Activated CD8-positive, alpha-beta memory T cell treated with anti-CD3 and anti-CD28 coated beads, Interleukin-2, amount 10 ng/mL, durations not matched to agents 7 days and 5 days (primary cell): ENCODE measurements at places on chromosomes 5 and 9. TPM values are rescaled to one million over a fixed set of nuclear protein-coding genes. Genes with fewer than 3 reads are reported as not detected.

INSL6 gene
- total RNA-seq, result not detected

PARP8 gene
- total RNA-seq, result 79.8 TPM

IFNA2 gene
- total RNA-seq, result not detected

ARL14EPL gene
- not detected for total RNA-seq

GRXCR2 gene
- total RNA-seq, result not detected

PRLR gene
- total RNA-seq, result 0.14 TPM

CAMK2A gene
- total RNA-seq, result not detected

PHF24 gene
- not detected for total RNA-seq

ISOC1 gene
- 15.5 TPM for total RNA-seq

PSD2 gene
- total RNA-seq, result not detected

CEL gene
- 1.7 TPM for total RNA-seq

EFCAB9 gene
- total RNA-seq, result not detected

DNA sequence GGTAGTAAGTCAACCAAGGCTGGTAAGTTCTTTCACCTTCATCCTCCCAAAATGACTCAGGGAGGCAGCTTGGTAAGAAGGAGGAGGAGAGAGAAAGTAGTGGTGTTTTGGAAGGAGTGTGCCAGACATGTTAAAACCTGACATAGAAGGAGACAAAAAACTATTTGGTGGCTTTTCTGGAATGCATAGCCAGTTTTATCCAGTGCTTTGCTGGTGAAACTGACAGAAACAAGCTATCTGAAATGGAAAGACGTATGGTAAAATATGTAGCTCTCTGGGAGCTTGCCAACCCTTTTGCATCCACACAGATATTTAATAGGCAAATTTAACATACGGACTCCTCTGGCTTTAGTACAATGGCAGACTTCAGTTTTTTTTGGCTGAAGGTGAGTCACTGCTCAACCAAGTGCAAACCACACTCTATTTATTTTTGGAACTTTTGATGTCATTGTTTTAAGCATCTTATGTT, 45.4 kb downstream of the RAB14 start:
- DNase-seq, result peak; percentile 49

DNA sequence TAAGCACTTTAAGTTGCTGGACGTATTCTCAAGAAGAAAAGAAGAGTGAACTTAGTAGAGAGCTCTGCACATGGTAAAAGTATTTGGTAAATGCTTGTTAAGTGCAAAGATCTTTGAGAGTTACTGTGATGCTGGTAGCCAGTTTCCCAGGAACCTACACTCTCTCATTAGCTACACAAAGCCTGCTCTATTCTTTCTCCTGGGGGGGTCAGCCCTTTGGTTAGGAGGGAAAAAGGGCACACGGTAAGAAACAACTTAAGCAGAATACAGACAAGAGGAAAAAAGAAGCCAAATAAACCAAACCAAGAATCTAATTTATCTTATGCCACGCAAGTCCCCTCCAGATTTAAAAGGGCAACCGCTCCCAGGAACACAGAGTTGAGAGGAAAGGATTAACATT, 1100.1 kb upstream of the CDH10 start:
- DNase-seq, result no peak

DNA sequence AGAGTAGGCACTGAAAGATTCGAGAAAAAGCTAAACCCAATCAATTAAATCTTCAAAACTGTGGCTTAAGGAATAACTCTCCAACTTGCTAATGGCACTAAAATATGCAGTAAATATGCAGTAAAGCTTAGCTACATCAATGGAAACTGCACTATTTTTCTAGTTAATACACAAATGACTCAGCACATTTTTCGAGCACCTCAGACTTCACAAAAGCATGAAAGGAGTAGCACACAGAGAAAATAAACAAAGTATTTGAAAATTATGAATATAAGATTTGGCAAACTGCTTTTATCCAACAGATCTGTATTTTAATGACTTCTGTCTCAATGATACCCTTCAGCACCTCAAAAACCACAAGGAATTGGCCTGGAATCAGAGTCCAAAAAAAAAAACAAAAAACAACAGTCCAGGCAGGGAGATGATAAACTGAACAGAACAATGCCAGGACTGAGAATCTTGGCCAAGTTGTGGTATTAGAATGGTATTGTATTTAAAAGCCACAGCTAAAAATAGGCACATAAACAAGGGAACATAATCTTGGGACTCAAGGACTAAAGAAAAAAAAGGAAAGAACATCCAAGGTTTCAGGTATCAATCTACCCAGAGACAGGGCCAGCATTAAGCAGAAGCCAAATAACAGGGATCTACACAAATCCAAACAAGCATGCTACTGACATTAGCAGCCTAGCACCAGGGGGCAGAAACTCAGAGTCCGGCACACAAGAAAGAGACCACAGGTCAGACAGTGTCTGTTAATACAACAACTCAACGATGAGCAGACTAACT, 21.4 kb downstream of the TMEM245 start:
- DNase-seq, result no peak

DNA sequence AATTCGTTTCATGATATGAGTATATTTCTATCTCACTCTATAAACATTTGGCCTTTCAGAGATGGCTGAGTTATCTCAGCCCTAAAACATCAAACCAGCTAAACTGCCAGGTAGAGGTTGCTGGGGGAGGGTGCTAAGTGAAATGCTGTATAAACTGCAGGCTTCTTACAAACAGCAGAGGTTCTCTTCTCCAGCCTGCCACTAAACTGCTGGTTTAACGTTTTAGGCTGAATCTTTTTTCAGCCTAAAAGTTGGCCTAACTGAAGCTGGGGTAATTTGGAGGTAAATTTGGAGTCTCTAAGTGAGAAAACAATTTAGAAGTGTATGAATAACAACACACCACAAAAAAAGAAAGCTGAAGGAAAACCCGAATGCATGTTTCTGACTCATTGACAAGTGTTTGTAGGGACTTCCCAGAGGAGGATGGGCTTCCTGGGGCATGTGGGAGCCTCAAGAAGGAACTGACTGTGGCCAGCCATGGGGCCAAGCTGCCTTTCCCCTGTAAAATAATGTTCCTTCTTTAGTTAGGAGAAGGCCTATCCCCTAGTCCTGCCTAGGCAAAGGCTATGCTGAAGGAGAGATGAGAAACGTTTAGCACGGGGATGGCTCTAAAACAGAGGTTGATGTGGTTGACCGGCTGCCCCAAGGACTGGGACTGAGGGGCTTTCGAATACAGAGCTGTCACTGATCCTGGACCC, 44.3 kb downstream of the SLC28A3 start:
- peak; percentile 46 for DNase-seq

GRCh38 chr5:22352493-22352892, 500.7 kb downstream of the CDH12 start:
- DNase-seq, result no peak

DNA sequence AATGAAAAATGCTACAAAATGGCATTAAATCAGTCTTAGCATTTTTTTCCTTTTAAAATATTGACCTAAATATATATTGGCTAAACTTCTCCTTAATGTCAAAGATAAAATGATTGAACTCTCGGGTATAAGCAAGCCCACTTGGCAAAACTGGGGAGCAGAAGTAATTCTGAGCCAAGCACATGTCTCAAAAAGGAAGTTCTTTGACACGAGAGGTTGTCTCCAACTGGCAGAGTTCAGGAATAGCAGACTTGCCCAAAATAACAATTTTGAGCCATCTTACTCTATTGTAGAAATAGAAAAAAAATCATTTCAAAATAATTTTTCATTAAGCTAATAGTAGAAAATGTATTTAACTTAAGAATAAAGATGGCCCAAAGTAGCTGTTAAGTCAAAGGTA, 10.4 kb upstream of the MLLT3 start:
- no peak for DNase-seq

GRCh38 chr5:178106556-178107239, 6.6 kb upstream of the N4BP3 start:
- no peak for DNase-seq

DNA sequence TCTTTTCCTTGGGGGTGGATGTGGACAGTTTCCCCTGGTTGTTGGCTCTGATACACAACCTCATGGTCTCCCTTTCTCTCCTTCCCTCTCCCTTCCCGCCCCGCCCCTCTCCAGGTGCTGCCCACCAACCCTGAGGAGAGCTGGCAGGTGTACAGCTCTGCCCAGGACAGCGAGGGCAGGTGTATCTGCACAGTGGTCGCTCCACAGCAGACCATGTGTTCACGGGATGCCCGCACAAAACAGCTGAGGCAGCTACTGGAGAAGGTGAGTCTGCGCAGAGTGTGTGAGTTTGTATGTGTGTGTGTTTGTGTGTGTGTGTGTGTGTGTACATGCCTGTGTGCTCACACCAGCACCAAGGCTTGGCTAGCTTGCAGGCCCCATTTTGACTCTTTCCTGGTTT, 2.6 kb downstream of the OLFM1 start:
- DNase-seq, result no peak

DNA sequence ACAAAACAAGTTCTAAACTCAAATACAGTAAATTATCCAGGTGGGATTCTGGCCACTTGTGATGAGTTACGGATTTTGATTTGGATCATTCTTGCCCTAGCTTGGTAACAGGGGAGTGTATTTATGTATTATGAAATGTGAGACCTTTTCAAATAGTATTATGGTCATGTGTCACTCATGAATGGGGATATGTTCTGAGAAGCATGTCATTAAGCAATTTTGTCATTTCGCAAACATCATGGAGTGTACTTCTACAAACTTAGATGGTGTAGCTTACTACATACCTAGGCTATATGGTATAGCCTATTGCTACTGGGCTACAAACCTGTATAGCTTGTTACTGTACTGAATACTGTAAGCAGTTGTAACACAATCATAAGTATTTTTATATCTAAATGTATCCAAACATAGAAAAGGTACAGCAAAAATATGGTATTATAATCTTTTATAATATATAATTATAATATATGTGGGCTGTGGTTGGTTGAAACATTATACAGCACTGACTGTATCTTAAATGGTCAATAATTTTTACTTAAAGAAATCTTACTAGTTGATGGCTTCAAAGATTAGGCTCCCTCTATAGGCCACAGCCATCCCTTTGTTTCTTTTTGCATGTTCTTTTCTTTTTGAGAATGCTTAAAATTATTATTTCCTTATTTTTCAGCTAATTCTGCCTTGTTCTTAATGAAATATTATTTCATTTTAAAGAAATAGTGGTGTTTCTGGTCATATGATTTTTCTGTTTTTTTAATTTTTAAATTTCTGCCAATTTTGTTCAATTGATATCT, 128.4 kb downstream of the MAST4 start:
- no peak for DNase-seq

GRCh38 chr5:123138774-123139173, 49.7 kb downstream of the PRDM6 start:
- no peak for DNase-seq

DNA sequence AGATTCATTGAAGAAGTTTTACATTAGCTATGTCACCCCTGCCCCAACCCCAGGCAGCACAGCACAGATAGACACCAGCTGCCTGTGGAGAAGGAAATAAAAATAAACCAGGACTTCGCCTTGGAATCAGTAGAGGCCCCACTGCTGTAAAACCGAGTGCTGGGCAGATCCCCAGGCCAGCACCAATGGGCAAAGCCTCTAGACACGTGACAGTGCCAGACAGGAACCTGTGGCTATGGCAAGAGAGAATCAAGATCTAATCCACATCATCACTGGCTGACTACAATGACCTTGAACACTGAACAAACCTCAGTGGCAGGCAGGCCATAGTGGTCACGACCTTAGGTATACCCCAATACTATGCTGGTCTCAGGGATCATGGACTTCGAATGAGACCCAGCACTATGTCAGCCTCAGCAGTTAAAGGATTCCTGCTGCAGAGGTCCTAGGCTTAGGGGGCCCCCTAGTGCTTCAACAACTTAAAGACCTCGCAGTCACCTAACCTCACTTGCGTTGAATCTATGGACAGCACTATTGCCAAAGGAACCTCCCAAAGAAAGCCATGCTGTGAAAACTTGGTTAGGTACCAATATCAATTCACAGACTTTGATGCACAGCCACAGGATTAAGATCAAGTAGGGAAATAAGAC, 2118.6 kb upstream of the C9orf72 start:
- no peak for DNase-seq

DNA sequence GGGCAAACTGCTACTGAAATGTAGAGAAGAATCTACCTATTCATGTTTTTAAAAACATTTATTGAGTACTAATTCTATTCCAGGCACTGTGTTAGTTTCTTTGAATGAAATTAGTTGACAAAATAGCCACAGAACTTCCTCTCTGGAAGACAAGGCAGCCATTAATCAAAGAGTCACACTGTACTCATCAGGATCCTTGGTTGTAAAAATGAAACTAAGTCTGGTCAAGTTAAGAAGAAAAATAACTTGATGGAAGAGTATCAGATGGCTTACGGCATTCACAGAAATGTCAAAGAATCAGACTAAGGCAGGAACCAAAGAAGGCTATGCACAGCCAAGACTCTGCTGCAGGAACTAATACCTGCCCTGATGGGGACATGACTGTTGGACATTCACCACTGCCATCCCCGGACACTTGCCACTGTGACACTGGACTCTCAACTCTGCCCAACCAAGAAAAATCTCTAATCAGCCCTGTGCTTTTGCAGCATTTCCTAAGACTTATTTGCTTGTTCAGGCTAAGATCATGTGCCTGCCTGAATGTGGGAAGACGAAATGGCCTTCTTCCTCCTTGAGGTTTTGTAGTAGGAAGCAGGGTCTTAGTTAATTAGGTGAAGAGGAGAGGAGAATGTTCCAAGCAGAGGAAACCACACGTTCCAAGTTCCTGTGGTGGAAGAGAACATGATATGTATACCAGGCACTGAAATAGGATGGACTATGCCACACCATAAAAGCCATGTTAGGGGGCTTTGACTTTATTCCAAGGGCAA, 23.3 kb upstream of the NDUFB6 start:
- no peak for DNase-seq

DNA sequence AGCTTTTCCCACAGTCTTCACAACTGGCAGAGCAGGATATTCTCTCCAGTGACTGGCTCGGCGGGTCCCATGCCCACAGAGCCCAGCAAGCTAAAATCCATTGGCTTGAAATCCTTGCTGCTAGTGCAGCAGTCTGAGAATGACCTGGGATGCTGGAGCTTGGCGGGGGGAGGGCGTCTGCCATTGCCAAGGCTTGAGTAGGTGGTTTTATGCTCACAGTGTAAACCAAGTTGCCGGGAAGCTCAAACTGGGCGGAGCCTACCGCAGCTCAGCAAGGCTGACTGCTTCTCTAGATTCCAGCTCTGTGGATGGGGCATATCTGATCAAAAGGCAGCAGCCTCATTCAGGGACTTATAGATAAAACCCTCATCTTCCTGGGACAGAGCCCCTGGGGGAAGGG, 194.1 kb downstream of the CCDC171 start:
- no peak for DNase-seq

GRCh38 chr9:132806723-132807421, 71.2 kb downstream of the AK8 start:
- peak; percentile 25 for DNase-seq

- no peak for DNase-seq
These were observed 288.8 kb downstream of the GLIS3 start for GRCh38 chr9:4011054-4011453.

DNA sequence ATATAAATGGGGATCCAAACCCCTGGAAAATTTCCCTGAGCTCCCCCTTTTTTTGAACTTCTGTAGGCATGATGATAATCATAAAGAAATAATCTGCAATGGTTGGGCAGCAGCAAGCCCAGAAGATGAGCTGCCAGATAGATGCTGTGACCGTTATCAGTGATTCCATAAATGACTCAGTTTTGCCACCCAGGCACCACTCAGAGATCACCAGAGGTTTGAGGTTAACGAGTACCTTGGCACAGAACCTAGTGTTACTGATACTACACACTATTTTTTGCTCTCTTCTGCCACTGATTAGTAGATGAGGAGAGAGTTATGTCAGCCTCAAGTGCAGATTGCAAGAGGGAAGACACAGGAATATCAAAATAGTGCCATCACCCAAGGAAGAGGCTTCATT, 199.3 kb upstream of the PTGER4 start:
- peak; percentile 75 for DNase-seq

GRCh38 chr9:13446286-13446937, 166.9 kb upstream of the MPDZ start:
- no peak for DNase-seq

- DNase-seq, result no peak
These were observed 212.8 kb downstream of the ADCY2 start for GRCh38 chr5:7608772-7609171.
